RWPE2 (cell line): ENCODE measurements at places on chromosomes 7 and 10.

- no peak for DNase-seq
These were observed 621.3 kb upstream of the DPP6 start for GRCh38 chr7:153430931-153431330.

DNA sequence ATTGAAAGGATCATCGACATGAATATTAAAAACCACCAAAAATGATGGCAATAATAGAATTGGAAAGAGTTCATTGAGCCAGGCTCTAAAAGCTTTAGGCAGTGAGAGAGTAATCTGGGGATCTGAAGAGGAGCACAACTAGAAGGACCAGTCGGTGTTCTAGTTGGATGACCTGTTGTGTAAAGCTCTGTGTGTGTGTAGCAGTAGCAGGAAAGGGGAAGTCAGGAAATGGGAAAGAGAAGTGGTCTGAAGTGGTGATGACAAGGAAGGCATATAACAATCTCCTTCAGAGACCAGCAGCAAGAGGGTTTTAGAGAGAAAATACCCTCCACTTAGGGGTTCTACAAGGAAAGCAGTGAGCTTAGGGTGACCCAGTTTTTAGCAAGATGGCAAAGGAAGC, 539.2 kb downstream of the HTR7 start:
- DNase-seq: no peak

- DNase-seq: no peak
These were observed 143.9 kb downstream of the WDR37 start for GRCh38 chr10:1199897-1200721.

DNA sequence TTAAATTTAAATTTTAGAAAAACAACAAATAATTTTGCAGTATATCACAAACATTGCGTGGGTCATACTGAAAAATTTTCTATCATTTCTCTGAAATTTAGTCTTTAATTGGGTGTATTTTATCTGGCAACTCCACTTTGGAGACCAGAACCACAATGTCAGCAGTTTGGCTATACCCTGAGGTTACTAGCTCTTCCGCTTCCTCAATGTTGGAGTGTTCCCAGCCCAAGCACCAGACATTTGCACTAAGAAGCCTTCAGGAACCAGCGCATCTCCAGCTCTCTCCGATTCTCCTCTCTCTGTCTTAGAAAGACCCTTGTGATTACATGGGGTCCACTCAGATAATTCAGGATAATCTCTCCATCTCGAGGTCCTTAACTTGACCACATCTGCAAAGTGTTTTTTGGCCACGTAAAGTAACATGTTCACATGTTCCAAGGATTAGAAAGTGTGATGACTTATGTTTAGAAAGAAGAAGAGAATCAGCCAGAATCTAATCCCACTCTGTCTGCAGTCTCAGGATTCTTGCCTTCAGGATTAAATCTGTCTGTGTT, 43.1 kb upstream of the ADRB1 start:
- DNase-seq: no peak

DNA sequence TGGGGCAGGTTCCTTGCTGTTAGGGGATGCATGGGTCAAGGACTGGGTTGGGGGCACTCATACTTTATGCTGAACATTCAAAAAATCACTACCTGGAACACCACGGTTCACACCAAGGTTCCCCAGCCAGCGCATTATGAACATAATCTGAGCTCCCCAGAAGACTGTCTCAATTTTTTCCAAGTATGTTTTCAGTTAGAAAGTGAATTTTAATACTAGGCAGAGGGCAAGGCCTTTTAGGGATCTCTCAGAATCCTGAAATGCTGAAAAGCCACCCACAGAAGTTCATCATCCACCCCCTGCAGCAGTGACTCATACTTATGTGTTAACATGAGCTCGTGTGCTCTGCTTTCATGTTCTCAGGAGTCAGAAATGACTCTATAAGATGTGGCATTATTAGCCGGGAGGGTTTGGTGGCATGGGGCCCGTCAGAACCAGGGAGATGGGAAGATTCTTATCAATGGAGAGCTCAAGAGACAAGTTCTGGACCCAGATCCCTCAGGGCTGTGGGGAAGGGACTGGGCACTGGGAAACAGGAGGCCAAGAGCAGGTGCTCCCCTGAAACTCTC, 185.2 kb upstream of the ITGB1 start:
- DNase-seq: no peak

- DNase-seq: no peak
These were observed 620.1 kb upstream of the DPP6 start for GRCh38 chr7:153432063-153432462.

DNA sequence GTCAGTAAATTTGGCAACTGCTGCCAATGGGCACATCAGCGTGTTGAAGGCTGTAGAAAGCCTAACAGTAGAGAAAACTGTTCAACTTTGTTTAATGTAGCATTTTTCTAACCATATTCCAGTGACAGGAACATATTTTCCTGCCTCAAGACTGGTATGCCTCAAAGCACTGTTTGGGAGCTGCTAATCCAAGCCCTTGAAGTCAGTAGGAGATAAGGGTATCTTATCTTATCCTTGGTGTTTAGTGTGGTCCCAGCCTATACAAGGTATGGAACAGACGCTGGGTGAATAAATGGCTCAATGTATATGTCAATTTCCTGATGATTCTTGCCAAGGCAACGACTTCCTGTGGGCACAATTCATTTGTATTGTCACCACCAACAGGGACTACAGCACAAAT, 97.5 kb upstream of the CREB5 start:
- no peak for DNase-seq

GRCh38 chr10:44809647-44810046, 101.5 kb upstream of the TMEM72 start:
- DNase-seq: no peak

- no peak for DNase-seq
These were observed 5.4 kb downstream of the PDIA4 start for GRCh38 chr7:149022756-149023360.

DNA sequence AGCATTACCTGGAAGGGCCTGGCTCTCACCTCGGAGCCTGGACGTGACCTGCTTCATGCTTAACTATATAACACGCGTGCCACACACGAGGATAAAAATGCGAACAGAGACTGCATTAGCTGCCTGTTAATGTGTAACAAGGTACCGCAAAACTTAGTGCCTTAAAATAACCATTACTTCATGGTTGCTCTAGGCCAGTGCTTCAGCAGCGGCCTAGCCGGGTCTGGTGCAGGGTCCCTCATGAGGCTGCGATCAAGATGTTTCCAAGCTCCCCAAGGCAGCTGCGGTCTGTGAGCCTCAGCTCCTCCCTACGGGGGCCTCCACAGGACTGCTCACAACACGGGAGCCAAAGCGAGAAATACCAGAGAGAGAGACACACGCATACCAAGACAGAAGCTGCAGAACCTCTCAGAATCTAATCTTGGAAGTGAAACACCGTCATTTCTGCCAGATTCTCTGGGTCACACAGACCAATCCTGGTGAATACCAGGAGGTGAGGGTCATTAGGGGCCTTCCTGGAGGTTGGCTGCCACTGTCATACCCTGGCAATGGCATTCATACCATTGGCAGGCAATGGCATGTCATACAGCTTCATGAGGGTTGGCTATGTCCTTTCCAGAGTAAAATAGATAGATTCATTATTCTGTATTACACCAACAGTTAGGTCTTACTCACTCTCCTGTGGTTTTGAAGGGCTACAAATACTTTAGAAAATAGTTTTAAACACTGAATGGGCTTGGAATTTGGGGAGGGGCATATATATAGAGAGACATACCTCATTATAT, 94.5 kb downstream of the HIPK2 start:
- no peak for DNase-seq

DNA sequence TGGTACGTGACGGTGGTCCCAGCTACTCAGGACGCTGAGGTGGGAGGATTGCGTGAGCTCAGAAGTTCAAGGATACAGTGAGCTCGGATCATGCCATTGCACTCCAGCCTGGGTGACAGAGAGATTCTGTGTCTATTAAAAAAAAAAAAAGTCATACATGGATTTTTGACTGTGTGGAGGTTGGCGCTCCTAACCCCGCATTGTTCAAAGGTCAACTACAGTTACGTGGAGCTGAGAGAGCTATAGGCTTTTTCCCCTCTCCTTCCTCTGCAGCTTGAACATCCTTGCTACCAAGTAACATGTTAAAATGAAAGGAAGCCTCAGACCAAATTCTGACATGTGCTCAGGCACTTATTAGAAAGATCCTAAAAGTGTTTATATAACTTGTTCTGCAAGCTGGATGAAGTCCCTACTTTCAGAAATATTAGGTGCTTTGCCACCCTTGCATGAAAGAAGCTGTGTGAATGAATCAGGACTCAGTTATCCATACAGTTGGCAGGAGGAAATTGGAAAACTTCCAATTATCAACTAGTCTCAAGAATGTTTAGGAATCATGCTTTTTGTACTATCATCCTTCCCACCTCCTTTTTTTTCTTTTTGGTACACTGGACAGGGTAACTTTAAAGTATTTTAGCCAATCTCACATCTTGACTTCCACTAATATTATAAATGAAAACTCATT, 12.5 kb upstream of the ST7 start:
- no peak for DNase-seq

DNA sequence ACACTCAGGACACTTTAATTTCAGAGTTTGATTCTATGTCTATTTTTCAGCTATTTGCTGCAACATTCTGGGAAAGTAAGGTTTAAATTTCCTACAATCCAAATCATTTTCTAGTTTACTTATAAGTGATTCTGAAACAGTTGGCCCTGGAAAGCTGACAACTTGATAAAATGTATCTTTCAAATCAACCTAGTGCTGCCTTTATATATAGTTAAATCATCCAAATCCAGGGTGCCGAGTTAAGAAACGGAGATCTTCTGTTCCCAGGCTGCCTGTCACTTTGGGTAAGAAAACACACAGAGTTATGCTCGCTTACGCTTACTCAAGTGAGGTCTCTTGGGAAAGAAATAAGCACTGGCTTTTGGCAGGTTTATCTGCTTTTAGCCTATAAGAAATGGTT, 175.0 kb downstream of the POU6F2 start:
- no peak for DNase-seq

DNA sequence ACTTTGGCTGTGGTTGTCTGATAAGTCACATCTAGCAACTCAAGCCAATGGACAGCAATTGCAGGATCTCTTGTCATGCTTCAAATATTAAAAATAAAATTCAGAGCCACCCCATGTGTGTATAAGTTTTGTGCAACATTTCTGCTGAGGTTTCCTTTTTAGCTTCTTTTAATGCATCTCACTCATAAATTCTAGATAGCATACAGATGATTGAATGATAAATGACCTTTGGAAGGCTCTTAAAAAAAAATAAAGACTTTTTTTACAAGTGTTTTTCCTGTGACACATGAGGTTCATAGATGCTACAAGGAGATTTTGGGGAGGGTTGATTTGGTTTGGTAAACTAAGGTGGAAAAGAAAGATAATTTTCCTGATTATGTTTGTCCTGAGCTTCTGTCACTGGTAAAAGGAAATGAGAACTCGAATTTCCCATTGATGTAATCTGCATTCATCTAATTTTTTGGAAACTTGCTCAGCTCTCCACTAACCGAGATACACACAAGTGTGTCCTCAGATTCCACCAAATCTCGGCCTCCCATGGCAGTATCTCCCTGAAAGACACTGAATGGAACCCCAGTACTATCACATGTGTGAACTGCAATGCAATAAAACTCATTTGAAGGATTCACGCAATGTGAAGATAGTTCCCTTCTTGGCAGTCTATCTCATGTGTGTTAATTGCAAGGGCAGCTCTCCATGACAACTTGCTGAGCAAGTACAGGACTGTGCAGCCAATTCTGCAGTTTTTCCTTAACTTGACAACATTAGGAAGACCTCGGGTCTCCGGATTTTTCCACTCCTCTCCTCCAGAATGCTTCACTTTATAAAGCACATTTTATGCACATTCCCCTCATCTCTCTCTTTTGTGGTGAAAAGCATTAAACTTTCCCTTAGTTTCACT, 185.4 kb upstream of the PFKP start:
- DNase-seq: no peak

- no peak for DNase-seq
These were observed 10.0 kb downstream of the EPHA1 start for GRCh38 chr7:143398616-143399015.

- DNase-seq: no peak
These were observed 967 bp upstream of the GLI3 start for GRCh38 chr7:42237811-42238541.

GRCh38 chr10:83539528-83540308, 599.6 kb upstream of the GHITM start:
- DNase-seq: no peak

DNA sequence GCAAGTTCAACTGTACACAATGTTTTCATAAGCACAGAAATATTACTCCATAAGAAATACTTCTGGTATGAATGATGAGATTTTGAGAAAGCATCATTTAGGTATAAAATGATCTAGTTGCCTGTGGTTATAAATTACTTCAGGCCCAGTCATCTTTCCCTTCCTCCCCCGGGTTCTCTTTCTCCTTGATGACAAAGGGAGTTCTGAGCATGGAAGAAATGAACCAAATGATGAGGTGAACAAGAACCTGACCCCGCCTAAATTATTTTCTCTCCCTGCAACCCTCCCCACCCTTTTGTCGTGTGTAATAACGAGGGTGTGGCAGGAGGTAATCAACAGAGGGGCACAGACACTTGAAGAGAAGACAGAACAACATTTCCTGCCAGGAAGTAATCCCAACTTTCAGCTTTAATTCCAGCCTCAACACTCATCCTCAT, 319.6 kb upstream of the SP8 start:
- DNase-seq: peak; percentile 62

GRCh38 chr7:143015084-143015483, 11.8 kb downstream of the OR9A2 start:
- no peak for DNase-seq

GRCh38 chr10:47366731-47367460, 17.2 kb downstream of the ZNF488 start:
- peak; percentile 21 for DNase-seq

GRCh38 chr10:112679392-112679791, 232.4 kb downstream of the VTI1A start:
- DNase-seq: no peak

- no peak for DNase-seq
These were observed 39.9 kb upstream of the FGL2 start for GRCh38 chr7:77239471-77239870.

DNA sequence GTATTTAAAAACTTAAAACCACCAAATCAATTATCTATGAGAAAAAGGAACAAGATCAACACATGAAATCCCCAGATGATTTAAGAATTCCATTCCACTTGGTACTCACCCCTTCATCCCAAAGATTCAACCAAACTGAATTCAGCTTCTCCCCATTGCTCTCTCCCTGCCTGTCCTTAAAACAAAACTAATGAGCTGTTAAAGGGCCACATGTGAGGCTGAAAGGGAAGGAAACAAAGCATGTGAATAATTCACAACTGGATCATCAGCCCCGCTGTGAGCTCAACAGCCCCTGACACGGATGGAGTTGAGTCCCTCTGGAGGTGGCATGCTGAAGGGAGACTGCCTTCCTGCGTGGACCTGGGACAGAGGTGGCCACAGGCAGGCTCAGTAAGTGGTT, 32.9 kb downstream of the VOPP1 start:
- no peak for DNase-seq

- DNase-seq: no peak
These were observed 9.9 kb upstream of the PRKAG2 start for GRCh38 chr7:151886783-151887182.

DNA sequence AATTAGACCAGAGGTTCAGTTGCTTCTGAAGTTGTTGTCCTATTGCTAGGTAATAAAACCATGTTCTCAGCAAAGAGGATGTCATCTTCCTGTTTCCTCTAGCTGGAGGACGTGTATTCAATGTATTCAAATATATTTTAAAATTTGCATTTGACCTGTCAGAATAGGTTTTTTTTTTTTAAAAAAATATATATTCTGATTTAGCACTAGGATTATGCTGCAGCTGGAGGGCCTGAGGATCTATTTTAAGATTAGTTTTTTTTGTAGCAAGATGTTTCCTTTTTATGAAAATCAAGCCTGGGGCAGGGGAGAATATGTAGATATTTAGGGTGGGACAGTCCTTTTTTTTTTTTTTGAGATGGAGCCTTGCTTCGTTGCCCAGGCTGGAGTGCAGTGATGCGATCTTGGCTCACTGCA, 337.0 kb downstream of the FRMD4A start:
- no peak for DNase-seq
